ENCODE measurements at places on chromosomes 6 and 20.

DNA sequence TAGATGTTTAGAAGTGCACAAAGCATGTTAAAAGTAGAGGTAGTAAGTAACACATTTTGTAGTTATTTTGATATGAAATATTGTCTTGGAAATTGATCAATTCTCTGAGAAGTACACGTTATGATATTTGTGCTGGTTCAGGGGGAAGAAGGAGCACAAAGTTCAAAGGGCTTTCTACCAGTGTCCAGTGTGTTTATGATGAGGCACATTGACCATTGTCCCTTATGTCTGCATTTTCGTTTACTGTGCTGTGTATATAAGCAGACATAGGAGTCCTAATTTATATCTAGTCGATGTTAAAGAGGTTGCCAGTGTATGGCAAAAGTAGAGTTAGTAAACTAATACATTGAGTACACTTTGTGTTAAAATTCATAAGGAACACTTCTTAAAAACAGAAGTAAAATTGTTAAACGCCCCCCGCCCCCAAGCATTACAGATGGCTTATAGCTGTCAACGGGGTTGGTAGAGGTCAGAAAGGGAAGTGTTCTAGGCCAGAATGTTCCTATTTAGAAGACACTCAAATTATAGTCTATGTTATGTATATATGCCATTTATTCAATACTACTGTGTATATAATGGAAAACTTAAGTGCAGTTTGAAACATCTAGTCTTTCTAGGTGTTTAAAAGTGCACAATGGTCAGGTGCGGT lies 13.3 kb upstream of the HMGN4 start:
- DNase-seq = no peak

DNA sequence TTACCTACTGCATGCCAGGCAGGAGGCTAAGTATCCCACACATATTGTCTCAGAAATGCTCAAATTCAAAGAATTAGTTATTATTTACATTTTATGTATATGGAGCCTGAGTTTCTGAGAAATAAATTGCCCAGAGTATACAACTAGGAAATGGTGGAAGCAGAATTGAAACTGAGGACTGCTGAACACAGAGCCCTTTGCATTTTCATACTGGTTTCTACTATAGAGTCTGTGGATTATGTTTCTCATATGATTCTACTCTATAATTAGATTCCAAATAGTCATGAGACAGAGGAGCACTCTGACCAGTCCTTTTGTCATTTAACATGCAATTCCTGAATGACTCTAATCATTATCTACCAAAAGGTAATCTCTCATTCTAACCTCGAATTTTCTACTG lies 254.3 kb downstream of the LMBRD1 start:
- no peak for DNase-seq

- peak; percentile 40 for DNase-seq
Observed at GRCh38 chr6:52063584-52064344, 23.6 kb downstream of the PKHD1 start.

GRCh38 chr6:166006900-166007301 lies 160.8 kb downstream of the TBXT start:
- no peak for DNase-seq

GRCh38 chr6:134288538-134289203 lies 29.2 kb downstream of the SGK1 start:
- no peak for DNase-seq

DNA sequence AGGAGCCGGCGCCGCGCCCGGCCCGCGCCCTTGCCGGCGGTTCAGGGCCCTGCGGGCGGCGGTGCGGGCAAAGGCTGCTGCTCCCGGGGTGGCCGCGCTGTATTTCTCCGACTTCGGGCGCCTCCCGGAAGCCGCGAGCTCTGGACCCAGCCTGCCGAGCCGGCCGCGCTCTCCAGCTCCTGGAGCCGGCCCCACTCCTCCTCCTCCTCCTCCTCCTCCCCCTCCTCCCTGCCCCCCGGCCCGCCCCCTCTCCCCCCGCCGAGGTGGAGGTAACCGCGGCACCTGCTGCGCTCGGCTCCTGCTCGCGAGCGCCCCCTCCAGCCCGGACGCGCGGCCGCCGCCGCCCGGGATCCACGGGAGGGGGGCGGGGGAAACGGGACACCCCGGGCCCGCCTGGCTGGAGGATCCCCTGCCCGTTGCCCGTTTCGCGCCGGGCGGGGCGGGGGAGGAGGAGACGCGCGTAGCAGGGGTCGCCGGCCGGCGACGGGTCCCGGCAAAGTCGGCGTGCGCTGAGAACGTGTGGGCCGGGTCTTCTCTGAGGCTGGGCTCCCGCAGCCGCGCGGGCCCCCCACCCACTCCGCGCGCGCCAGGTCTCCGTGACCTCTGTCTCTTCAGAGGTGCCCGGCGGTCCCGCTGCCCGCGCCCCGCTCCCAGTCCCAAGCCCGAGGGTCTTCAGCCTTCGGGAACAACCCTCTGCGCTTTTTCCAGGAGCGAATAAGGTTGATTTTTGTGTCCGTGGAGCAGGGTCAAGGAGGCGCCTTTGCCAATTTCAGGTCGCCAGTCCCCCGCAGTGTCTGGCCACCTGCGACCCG lies at the start of gene SLC22A23:
SLC22A23 (minus strand) TSS at position 153 of the 812 bp plus-strand sequence. CDS start 491 bp downstream, outside the sequence.
- DNase-seq = peak; percentile 90

DNA sequence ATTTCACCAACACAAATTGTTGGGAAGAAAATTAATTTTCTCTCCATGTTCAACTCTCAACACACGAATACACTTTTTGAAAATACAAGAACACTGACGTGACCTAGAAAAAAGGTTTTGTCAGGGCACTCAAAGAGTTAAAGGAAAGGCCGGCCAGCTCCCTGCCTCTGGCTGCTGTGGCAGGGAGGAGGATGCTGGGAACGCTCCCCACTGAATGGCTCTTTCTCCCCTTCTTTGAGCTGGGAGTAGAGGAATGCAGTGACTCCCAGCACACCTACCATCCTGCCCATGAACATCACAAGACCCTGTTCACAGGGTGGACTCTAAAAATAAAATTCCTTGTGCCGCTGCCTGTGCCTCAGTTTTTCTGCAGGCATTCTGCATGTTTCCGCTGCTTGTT lies 47.0 kb downstream of the MAP3K5 start:
- no peak for DNase-seq

- DNase-seq = no peak
Observed at GRCh38 chr20:51404297-51405060, 138.0 kb downstream of the NFATC2 start.

- DNase-seq = no peak
Observed at GRCh38 chr6:90186637-90187371, 109.8 kb downstream of the BACH2 start.

DNA sequence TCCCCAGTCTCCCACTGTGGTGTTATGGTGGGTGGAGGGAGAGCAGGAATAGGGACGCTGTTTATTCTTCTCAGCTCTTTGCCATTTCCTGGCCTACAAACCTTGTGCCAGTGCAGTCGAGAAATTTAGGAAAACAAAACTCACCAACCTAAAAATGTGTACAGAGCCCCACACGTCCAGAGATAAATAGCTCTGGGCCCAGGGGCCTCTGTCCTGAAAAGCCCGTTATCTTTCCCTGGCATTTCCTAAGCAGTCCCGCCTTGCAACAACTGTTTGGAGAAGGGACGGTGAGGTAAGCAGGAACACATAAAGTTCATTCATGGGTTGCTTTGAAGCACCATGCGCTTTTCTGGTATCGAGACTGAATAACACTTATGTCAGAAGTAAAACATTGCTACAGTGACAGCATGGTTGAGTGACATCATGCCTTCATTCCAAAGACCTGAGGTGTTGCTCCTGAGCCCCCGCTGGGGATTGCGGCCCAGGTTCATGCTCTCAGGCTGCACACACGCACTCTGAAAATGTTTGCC lies 80.1 kb upstream of the NXT1 start:
- no peak for DNase-seq

DNA sequence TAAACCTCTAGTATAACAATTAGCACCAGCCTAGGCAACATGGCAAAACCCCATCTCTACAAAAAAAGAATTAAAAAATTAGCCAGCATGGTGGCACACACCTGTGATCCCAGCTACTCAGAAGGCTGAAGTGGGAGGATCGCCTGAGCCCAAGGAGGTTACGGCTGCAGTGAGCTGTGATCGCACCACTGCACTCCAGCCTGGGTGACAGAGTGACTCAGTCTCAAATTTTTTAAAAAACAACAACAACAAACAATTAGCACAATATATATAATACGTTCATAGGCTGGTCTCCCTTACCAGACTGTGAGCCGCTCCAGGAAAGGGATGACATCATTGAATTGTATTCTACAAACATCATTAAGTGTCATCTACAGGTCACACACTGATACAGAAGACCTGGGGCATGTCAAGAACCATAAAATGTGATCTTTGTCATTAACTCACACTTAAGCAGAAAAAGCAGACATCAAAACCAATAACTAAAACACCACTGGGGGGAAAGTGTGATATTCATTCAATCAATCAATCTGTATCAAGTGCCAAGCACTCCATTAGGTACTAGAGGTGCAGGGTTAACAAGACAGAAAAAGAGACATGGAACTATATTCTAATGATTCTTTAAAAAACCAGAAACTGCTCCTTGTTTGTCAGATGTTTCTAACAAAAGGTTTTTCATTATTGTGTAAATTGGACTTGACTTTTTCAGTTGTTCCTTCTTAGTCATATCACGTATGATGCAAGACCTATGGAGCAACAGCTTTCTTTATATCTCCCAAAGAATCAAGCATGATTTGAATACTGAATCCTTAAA lies 17.8 kb downstream of the MAP3K5 start:
- no peak for DNase-seq

GRCh38 chr6:37679539-37680476 lies 17.9 kb downstream of the MDGA1 start:
- peak; percentile 48 for DNase-seq

- no peak for DNase-seq
Observed at GRCh38 chr20:4835244-4836177, 113.8 kb downstream of the PRND start.

DNA sequence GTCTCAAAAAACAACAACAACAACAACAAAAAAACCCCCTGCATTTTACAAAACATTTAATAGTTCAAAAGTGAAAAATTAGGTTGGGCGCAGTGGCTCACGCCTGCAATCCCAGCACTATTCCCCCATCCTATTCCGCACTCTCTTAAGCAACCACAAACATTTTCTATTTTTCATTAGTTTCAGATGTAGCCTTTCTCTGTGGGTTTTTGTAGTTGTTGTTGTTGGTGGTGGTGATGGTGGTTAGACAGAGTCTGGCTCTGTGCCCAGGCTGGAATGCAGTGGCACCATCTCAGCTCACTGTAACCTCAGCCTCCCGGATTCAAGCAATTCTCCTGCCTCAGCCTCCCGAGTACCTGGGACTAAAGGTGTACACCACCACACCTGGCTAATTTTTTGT lies 6.4 kb upstream of the GMNN start:
- DNase-seq = no peak

GRCh38 chr6:111958534-111958933 lies 85.3 kb upstream of the FYN start:
- peak; percentile 9 for DNase-seq

GRCh38 chr6:150730801-150731457 lies 131.2 kb downstream of the PLEKHG1 start:
- DNase-seq = no peak

- peak; percentile 78 for DNase-seq
Observed at GRCh38 chr6:44593539-44593944, 206.0 kb downstream of the CDC5L start.

GRCh38 chr20:5211803-5212714 lies 85.3 kb downstream of the CDS2 start:
- DNase-seq = no peak

DNA sequence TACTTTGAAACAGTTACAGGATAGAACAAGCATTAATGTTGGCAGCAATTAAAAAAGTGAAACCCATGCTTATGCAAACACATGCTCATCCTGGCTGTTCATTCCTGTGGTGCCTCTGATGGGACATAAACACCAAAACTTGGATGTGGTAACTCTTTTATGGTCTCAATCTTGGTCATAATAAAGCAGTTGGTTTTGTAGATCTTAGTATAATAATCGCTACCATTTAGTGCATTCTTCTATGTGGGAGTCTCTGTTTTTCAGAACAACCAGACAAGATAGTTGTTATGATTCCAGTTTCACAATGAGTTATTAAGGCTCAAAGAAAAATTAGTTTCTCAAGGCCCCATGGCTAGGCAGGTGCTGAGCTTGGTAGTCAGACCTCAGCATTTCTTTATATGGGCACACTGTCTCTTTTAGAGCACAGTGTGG lies 184.0 kb downstream of the UTRN start:
- no peak for DNase-seq

DNA sequence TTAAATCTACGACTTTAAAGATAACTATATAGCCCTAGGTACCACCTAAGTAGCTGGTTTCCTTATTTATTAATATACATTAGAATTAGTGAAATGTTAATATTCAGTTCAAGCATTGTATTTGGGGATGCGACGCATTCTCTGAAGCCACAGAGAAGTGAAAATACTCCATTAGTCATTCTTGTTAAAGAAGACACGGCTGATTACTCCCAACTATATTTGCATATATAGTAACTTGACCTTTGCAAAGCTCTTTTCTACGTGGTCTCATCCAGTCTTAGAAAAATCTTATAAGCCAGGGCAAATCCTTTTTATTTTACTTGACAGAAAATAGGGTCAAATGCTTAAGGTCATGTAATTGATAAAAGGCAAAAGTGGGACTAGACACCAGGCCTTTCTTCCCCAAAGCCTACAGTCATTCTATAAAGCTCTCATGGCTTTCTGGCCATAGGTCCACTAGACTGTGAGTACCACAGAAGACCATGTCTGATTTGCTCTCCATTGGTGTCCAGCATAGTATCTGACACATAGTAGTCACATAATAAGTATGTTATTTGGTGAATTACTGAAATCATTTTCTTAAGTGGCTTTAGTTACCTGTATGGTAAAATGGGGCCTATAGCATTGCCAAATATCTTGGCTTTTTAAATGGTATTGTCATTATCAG lies 11.3 kb downstream of the ZHX3 start:
- DNase-seq = no peak

GRCh38 chr6:161658211-161658610 lies 384.4 kb upstream of the AGPAT4 start:
- DNase-seq = no peak

- DNase-seq = no peak
Observed at GRCh38 chr6:41356825-41357224, 21.4 kb downstream of the NCR2 start.

- DNase-seq = no peak
Observed at GRCh38 chr6:21947731-21948386, 349.0 kb downstream of the PRL start.

- DNase-seq = peak; percentile 36
Observed at GRCh38 chr6:163335671-163336545, 78.6 kb upstream of the QKI start.

GRCh38 chr6:21026576-21027273 lies 492.5 kb downstream of the CDKAL1 start:
- DNase-seq = no peak

- DNase-seq = no peak
Observed at GRCh38 chr6:46353528-46353927, 137.7 kb downstream of the RCAN2 start.
